ENCODE measurements at places on chromosomes 1 and 21.

DNA sequence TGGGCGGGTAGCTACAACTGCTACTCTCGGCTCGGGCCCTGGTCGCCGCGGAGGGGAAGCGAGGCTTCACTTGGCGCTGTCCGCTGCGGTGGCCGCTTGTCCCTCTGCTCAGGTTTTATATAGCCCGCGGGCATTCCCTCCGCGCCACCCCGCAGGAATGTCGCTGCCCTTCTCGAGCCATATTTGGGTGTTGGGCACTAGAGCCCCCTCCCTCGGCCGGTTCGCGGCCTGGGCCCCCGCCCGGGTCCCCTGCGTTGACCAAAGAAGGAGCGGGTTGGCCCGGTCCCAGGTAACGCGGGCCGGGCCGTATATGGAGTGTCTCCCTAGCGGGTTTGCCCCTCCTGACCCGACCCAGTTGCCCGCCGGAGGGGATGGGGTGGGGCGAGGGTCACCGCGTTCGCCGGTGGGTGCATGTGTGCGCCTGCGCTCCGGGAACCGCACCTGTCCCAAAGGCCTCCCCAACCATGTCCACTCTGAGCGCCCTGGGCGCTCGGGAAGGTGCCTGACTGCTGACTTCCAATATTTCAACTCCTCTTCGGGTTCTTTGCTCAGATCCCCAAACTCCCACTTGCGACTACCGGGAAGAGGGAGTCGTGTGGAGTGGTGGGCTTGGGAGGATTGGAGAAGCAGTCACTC lies at the start of gene ACTA1:
Gene ACTA1 (minus strand): TSS at position 90 of the 636 bp plus-strand sequence. CDS start 979 bp downstream, outside the sequence.
- DNase-seq = no peak

- DNase-seq = no peak
Observed at GRCh38 chr21:25409978-25410377, 197.3 kb downstream of the MRPL39 start.

- DNase-seq = no peak
Observed at GRCh38 chr1:241166625-241167024, 190.4 kb downstream of the RGS7 start.

DNA sequence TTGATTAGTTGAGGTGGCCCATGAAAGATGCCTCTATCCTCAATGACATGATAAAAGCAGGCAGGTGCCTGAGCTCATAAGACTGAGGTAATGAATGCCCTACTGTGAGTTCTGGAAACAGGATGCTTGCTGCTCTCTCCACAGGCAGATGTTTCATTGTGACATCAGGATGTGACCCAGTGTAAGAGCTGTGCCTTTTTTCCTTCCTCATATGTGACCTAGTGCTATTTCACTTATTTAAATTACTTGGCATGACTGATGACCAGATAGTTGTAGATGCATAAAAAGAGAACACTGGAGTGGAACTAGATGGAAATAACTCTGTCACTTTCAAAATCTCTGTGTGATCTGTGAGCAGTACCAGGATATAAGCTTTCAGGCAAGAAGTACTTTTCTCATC lies 31.9 kb downstream of the KIF14 start:
- no peak for DNase-seq

GRCh38 chr21:42319851-42320572 lies 4.8 kb upstream of the TFF3 start:
- DNase-seq = no peak

GRCh38 chr1:244065960-244066388 lies 14.9 kb downstream of the ZBTB18 start:
- no peak for DNase-seq

DNA sequence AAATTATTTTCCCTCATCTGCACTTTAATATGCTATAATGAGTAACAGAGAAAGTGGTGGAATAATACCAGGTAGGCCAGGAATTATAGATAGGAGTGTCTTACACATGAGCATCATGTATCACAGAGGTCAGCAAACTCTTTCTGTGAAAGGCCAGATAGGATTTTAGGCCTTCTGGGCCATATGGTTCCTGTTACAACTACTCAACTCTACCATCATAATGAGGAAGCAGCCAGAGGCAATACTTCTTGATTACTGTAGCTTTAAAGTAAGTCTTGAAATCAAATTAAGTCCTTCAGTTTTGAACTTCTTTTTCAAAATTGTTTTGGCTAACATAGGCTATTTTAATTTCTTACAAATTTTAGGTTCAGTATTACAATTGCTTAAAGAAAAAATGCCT lies 32.1 kb upstream of the IGSF3 start:
- no peak for DNase-seq

GRCh38 chr1:27504588-27505419 lies 14.8 kb upstream of the WASF2 start:
- no peak for DNase-seq

- no peak for DNase-seq
Observed at GRCh38 chr1:221347706-221348105, 394.2 kb downstream of the DUSP10 start.

GRCh38 chr1:16215882-16216753 lies 3.7 kb upstream of the ARHGEF19 start:
- peak; percentile 75 for DNase-seq

DNA sequence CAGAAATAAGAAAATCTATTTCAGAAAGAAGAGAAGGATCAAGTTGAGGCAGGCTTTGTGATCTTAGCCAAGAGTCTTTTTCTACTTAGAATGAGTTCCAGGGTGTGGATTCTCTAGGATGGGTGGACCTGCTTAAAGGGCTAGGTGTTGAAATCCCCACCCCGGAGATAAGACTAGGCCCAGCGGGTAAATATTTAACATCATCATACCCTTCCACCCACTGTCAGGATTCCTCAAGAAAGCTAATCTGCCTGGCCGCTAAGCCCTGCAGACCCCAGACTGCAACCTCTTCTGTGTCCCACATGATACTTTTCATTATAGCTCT lies 5.8 kb downstream of the IGSF9 start:
- DNase-seq = no peak

- no peak for DNase-seq
Observed at GRCh38 chr1:159889821-159890252, 10.1 kb downstream of the CFAP45 start.

DNA sequence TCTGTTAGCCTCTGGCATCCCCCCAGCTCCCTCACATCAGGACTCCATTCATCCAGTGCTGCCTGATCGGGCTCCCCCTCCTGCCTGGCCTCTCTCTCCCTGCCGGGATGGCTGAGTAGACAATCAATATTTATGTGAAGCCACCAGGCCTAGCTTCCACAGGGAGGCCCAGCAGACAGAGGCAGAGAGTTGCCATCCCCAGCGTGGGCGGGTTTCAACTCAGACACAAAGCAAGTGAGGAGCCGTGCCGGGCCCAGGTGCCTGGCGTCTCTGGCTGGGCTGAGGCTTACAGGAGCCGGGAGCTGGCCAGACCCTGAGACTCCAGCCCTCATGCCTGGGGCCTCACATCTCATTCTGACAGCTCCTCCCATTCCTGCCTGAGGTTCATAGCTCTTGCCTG lies 34.5 kb upstream of the ATP2B4 start:
- DNase-seq = no peak

- no peak for DNase-seq
Observed at GRCh38 chr1:234735916-234736315, 125.9 kb upstream of the IRF2BP2 start.

Measured in activated naive CD8-positive, alpha-beta T cell treated with anti-CD3 and anti-CD28 coated beads, Interleukin-2, amount 50 U/mL, for 24 hours (primary cell).